ENCODE measurements at places on chromosomes 6 and 20.

- peak; percentile 19 for DNase-seq
Observed at GRCh38 chr6:33147807-33148666, 44.2 kb downstream of the COL11A2 start.

DNA sequence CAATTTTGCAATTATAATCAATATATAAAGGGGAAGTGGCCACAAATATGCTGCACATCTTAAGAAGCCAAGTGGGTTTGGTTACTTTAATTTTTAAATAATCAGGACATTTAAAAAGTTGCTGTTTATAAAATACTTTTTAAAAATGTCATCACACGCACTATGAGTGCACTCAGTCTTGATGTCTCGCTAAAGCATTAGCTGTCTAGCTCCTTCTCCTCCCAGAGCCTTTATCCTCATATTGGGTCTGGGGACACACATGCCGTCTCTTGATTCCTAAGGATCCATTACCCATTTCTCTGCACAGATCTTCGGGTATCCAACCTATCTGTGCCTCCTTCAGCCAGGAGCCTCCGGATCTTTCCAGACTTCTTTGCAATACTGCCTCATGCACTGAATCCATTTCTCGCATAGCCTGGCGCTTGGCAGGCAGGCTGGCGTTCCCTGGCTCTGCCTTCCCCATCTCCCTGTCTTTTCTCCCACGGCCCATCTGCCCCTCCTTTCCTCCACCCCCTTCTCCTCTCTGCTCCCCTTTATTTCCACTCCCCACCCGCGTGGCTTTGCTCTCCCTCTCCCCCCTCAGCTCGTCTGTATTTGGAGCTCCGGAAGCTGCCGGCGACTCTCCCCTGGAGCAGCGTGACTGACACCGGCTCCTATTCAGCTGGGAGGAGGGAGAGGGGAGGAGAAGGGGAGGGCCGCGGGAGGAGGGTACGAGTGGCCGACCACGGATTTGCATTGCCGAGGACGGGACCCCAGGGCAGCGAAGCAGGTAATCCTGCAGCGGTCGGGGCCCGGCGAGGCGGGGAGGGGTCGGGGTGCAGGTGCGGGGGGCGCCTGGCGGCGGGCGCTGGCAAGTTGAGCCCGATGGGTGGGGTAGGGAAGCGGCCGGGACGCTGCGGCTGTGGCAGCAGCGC, at the start of gene CAP2:
Gene CAP2, plus strand, starts transcription at position 618 of the 914 bp plus-strand sequence. CDS start 27,961 bp downstream, outside the sequence.
- DNase-seq: peak; percentile 51

DNA sequence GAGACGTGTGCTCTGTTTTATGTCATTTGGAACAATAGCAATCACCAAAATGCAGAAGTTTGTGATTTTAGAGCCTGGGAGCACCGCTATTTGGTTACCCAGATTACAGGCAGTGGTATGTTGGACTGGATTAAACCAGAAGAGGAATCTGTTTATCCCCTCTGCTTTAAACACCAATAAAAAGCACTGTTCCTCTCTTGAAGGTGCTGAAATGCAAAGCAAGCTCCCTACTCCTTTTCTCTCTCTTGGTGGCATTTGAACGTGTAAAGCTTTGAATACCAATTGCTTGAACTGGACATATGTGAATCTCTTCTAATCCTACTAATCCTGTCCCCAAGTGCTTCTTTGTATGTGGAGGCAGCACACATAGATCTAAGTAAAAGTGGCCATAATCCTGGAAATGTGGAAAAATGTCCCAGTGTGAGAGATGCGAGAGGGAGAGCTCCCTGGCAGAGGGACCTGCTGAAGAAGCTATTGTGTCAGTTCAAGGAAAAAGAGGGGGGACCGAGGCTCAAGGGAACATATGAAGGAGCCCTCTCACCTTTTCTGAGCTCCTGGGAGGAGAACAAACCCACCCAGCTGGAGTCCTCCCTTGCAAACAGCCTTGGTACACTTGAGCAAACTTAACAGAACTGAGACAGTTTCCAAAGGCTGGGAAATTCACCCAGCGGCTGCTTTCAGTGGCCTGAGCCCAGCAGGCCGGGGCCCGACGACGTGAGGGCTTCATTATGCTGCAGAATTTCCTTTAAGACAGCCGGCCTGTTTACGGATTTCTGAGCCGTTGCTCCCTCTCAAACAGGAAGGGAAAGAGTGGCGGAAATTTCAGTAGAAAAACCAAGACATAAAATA, 18.8 kb upstream of the OLIG3 start:
- no peak for DNase-seq

DNA sequence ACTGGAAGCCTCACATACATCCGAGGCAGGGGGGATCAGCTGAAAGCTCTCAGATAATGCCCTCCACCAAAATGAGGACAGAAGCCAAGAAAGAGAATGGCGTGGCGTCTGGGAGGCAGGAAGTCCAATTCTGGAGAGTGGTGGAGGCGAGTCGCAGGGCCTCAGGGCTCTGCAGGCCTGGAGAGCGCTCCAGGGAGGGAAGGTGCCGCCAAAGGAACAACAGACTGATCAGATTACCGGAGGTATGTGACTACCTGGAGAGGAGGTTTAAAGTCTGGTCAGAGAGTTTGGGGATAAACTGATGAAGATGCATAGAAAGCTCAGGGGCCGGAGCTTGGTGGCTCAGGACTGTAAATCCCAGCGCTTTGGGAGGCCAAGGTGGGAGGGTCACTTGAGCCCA, 11.2 kb upstream of the IP6K3 start:
- no peak for DNase-seq

DNA sequence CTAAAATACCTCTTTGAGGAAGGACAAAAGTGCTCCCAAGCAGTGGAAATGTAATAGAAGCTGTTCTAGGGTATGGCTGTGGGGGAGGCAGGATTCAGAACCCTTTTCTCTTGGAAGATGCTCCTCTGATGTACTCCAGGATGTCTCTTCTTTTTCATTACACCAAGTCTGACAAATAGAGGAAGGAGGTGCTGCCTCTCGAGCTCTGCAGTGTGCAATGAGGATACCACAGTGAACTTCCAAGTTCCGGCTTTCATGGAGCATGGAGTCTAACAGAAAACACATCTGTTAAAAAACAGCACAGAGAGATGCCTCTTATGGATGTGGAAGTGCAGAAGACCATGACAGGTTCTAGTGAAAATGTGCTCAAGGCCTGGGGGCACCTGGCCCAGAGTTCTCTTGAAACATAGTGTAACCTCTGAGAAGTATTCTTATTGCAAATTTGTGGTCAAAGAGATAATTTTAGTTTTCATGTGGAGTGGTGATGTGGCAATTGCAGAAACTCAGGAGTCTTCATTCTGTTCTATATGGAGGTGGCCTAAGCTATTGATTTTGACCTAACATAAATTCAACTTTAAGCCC, 362.0 kb upstream of the CITED2 start:
- DNase-seq: no peak

- DNase-seq: no peak
Observed at GRCh38 chr6:5766260-5766659, 240.5 kb downstream of the NRN1 start.

GRCh38 chr6:27214126-27214601, 33.3 kb upstream of the PRSS16 start:
- DNase-seq: no peak

- DNase-seq: peak; percentile 83
Observed at GRCh38 chr20:50346374-50347283, 156.0 kb downstream of the CEBPB start.

DNA sequence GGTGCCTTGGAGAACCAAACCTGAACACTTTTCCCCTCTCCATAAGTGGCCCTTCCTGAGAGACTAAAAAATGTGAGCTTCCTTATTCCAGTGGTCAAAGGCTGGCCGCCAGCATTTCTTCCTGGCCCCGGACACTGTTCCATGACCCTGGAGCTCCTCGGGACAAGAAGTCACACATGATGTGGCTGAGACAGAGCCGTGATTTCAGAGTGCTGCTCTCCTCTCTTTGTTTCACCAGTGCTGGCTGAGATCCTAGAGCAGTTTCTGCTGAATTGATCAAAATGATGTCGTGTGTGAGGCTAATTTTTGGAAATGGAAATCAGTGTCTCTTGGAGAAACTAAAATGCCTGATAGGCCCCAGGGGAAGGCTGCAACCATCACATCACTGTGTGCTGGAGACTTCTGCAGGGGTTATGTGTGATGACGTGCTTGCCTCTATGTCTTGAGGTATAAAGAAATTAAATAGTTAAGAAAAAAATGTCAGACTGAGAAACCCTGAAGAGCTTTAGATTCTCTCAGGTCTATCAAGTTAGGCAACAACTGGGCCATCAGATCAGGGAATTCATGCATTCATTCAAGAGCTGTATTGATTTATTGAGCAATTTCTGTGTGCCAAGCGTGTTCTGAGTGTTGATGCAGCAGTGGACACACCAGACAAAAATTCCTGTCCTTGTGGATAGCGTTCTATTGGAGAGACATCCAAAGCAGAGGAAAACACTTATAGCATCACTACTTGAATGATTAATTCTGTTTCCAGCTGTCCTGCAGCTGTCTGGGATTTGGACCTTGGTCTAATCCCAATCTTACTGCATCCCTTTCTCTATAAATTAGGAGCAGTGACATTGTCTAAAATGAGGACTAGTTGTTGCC, 72.7 kb upstream of the CCN6 start:
- no peak for DNase-seq

- no peak for DNase-seq
Observed at GRCh38 chr6:37407948-37408347, 25.1 kb upstream of the CMTR1 start.

DNA sequence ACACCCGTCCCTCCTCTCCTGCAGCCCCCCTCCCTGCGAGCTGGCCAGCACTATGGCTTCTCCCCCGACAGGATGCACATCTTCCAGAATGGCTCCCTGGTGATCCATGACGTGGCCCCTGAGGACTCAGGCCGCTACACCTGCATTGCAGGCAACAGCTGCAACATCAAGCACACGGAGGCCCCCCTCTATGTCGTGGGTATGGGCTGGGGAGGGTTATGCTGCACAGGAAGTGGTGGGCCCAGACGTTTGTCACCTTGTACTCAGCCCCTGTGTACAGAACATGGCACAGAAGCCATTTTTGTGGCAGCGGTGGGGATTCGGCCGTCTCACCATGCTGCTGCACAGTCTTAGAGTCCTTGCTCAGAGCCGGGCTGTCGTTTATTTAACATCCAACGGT, 29.0 kb upstream of the SRF start:
- DNase-seq: no peak

DNA sequence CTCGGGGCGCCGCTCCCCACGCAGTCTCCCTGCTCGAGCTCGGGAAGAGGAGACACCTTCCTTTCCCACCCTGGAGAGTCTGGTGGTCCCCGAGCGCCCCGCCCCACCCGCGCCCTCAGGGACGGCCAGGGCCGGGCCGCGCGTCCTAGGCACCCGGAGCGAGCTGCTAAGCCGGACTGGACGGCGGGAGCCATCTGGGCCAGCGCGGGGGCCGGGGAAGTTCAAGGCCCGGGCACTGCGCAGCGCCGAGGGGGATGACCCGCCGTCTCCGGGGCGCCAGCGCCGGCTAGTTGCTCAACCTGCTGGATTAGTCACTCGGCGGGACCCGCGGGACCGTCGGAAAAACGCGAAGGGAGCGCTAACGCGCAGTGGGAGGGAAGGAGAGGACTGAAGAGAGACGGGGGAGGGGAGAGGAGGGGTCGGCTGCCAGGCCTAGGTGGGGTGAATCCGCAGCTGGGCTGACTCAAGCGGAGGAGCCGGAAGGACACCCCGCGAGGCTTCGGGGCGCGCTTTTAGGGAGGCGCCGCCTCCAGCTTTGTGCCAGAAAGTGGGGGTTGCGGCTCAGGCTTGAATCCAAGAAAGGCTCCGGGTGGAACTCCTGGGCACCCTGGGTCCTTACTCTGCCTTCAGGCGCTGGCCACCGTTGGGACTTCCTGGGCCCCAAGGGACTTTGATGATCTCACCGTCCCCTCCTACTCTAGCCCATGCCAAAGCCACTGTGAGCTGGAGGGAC, 75.7 kb upstream of the FOXP4 start:
- DNase-seq: no peak

DNA sequence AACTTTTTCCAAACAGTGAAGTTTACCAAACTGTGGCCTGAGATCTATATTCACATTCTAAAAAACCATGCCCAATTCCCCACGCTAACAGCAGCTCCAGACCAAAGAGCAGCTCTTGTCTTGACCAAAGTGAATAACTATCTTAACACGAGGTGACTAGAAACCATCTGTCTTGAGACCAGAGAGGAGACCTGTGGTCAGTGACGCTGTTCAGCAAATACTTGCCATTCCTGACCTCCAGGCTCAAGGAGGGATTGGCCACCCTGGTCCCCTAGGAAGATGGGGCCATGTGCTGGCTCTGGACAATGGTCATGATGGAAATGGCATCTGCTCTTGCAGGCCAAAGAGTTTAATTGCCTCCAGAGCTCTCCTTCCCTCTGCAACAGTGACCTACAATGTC, 104.4 kb upstream of the CD93 start:
- no peak for DNase-seq

DNA sequence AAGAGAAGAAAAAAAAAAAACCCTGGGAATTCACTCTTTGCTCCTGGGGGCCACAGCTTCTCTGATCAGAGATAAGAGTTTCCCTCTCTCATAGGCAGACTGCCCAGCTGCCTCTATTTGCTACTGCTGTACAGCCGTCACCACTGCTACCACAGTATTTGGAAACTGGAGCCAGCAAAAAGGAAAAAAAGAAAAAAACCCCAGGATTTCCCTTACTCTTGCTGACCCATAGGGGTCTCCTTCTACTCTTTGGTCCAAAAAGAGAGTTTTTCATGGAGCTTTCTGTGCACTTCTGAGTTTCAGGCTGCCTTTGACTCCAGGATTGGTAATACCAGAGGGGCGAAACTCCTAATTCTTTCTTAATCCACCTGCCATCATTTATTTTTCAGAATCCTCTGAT, 89.7 kb downstream of the MDGA1 start:
- no peak for DNase-seq

DNA sequence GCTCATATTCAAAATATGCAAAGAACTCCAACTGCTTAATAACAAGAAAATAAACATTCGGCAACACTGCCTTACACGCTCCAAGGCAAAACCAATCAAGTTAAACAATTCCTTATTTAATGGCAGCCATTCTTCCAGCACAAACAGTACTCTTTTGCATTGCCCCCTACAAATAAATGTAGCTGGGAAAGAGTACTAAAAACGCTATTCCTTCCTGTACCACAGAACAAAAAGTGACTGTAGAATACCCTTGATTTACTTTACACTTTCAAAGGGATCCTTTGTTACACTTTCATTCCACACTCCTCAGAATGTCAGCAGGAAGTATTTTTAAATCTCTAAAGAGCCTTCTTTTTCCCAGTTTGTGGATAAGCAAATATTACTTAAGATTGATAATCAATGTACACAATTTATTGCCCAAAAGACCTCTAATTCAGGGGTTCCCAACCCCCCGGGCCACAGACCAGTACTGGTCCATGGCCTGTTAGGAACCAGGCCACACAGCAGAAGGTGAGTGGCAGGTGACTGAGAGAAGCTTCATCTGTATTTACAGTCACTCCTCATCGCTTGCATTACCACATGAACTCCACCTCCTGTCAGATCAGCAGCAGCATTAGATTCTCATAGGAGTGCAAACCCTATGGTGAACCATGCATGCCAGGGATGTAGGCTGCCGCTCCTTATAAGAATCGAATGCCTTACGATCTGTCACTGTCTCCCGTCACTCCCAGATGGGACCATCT, 51.6 kb downstream of the MBOAT1 start:
- no peak for DNase-seq

- no peak for DNase-seq
Observed at GRCh38 chr6:97052896-97053295, 128.4 kb downstream of the KLHL32 start.

All from NCI-H1105 (cell line).